NCI-H345 (cell line): ENCODE measurements at places on chromosomes 5 and 9.

DNA sequence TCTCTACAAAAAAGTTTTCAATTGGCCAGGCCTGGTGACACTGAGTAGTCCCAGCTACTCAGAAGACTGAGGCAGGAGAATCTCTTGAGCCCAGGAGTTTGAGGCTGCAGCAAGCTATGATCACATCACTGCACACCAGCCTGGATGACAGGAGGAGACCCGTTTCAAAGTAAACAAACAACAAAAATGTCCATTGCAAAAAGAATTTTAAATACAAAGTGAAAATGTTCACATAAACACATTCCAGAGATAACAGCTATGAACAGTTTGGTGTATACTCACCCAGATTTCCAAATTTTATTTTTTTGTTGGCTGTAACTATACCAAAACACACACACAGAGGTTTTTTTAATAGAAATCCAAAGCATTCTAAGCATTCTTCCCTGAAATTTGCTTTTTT lies 39.8 kb downstream of the ADRA1B start:
- no peak for DNase-seq

GRCh38 chr9:136625101-136626065 lies 37.3 kb upstream of the EGFL7 start:
- peak; percentile 24 for DNase-seq

DNA sequence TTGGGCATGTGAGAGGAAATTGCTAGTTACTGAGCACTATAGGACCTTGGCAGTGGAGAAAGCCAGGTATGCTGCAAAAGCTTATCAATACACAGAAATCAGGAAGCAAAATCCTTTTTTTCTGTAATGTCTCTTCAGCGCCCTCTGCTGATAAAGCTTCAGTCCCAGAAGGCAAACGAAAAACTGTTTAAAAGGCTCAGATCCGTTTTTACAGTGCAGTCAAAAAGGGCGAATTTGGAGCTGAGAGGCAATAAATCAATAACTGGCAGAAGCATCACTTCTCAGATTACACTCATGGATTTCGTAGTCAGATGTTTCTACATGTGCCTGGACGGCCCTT lies 1.1 kb upstream of the MAN2A1 start:
- DNase-seq, result peak; percentile 35

GRCh38 chr5:158875272-158875679 lies 224.4 kb downstream of the EBF1 start:
- DNase-seq, result no peak

DNA sequence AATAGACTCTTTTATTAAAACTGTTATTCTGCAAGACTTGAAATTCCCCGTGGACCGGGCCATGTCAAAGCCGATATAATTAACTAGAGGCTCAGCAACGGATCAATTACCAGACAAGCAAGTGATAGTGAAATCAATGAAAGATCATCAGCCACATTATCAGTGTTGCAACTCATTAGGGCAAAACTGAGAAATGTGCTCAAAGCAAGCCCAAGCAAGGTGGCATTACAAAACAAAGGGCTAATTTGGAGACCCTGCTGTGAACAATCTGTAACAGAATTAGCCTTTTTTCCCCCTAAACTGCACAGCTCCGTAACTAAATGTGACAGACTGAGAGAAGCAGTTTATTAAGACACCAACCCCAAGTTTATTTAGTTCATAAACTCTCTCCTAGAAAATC lies 140.3 kb downstream of the BNC2 start:
- no peak for DNase-seq

DNA sequence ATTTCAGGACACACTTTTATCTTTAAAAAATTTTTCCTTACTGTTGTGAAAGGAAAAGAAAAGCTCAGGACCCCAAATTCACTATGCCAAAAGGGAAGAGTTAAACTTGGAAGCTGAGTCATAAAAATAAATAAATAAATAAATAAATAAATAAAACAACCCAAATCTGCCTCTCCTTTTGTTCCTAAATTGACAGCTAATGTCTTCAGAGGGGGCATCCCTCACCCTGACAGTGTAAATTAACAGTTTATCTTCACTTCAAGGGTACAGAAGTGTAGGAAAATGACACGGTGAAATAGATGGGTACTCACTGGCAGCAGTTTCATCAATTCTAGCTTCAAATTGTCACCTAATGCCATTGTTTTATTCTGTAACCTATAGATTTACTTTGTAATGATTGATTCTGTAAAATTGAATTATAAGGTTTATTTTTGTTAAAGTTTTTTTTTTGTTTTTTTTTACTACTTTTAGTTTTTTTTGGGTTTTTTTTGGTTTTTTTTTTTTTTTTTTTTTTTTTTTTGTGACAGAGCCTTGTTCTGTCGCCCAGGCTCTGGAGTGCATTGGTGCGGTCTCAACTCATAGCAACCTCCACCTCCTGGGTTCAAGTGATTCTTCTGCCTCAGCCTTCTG lies 18.5 kb upstream of the ANXA1 start:
- no peak for DNase-seq

DNA sequence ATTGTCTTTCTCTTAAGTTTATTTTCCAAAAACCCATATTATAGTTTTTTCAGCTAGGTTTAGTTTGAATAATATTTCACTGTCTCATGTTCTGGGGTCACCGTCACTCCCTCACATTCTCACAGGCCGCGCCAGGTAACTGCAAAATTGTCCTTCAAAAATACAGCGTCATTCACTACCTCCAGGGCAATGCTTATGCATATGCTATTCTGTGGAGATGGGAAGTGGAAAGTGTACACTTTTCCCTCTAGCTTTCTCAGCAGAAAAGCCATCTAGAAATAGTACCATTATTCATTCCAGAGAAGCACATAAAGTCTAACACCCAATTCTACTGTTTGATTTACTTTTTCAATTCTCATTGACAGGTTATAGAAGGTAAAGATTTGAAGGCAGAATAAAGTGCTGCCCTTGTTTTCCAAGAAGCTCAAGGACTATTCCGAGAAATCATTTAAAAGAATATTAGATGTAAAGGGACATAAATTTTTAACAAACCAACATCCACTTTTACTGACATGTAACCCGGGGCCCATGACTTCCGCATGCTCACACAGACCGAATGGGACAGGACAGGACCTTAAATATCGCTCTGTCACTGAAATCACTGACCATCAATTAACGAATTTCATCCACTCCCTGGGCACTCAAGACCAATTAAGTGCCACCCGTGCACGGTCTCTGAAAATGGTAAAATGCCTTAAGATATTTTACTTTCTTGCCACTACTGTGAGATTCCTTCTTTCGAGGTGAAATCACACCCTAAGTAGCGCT lies 720 bp downstream of the NUDT12 start:
- no peak for DNase-seq

DNA sequence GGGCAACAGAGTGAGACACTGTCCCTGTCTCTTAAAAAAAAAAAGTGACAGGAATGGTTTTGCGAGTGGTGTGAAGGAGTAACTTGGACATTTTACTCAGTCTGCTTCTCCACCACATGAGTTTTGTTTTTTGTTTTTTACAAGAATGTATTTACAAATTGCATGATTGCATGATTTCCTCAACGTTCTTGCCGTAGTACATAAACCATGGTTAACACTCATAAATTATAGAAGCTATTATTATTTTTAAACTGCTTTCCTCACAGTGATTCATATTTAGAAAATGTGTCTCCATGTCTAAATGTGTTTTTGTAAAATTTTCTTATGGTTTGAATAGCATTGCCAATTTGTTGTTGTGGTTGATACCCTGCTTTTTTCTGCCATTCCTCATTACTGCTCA lies 220.0 kb downstream of the GOLPH3 start:
- no peak for DNase-seq

GRCh38 chr9:128280084-128280622 lies 4.1 kb downstream of the SWI5 start:
- no peak for DNase-seq

GRCh38 chr5:154997746-154998145 lies 15.8 kb upstream of the KIF4B start:
- DNase-seq, result no peak

DNA sequence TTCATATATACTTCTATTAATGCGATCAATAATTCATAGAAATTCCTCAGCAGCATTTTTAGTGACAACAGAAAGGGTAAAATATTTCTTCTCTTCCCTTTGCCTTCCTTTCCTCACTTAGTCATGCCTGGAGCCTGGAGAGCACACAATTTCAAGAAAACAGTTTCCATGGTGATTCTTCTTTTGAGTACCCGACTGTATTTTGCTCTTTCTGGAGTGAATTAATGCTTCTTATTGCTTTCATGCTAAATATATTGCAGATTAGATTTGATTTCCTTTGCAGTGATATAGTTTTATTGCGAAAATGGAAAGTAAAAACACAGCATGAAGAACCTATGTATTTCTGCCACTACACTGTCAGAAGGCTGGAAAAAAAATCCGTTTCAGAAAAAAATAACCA lies 153.5 kb downstream of the PPP2R2B start:
- DNase-seq, result no peak

GRCh38 chr5:57179262-57180200 lies 5.7 kb downstream of the GPBP1 start:
- no peak for DNase-seq

DNA sequence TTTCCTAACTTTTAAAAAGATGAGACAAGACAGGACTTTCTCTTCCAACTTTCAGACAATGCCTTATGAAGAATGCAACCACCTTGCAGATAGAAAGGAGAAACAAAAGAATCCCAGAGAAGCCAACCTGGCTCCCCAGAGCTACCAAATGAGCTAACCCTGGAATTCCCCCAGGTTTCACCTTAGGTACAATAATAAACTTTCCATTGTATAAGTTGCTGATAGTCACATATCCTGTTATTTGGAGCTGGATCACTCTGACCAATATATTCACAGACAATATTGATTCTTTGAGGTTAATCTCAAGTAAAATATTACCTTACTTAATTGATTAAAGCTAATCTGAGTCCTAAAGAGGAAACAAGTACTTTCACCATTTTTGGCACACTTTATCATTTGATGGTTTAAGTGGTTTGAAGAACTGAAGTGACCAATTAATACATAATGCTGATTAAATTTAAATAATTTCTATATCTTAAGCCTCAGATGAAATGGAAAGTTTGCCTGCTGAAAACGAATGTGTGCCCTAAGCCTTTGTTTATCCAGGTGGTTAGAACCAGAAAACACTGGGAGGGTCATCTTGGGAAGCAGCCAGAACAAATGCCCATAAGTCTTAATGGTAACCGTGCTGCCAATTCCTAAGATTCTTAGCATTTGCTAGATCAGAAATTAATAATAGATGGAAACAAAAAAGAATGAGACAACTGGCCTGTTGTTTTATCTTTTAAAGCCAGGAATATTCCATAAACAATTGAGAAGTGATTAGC lies 159.6 kb upstream of the SLC12A2 start:
- DNase-seq, result no peak

- DNase-seq, result no peak
Observed at GRCh38 chr5:84585218-84585617, 200.5 kb upstream of the EDIL3 start.

- DNase-seq, result peak; percentile 79
Observed at GRCh38 chr9:132443951-132444607, 34.1 kb downstream of the CFAP77 start.

DNA sequence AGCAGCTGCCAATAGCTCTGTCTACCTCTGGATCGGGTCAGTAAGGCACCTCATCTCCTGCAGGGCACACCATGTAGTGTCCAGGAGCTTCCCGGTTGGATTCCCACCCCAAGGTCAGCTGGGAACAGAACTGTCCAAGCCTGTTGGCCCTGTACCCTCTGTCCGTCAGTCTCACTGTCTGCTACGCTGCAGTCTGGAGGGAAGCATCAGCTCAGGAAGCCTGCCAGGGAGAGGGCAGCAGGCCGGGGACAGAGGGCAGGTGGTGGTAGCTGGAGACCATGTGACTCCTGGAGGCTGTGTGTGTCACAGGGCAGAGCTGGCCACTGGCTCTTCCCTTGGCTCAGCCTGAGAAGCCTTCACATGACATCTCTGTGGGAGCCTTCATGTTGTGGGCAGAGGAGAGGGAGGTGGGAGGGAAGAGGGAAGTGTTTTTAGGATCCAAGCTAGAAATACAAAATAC lies 134.5 kb downstream of the SEC61B start:
- DNase-seq, result no peak

- no peak for DNase-seq
Observed at GRCh38 chr5:16321284-16321683, 141.7 kb upstream of the MARCHF11 start.

- DNase-seq, result no peak
Observed at GRCh38 chr5:53386341-53386740, 94.1 kb upstream of the FST start.

DNA sequence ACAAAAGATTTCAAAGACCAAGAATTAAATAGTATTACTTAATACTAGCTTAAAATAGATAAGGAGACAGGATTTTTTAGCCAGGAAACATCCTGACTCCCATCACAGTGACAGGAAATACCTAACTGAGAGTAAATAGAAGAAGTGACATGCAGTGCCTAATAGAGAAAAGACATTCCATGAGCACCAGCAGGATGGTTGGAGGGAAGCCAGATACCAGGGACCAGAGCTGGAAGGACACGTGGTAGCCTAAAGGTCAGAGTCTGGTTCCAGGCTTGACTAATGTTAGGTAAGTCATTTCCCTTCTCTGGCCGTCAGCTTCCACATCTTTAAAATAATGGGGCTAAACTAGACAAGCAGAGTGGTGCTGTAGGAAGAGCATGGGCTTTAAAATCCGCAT lies 41.6 kb downstream of the CDK5RAP2 start:
- peak; percentile 1 for DNase-seq

DNA sequence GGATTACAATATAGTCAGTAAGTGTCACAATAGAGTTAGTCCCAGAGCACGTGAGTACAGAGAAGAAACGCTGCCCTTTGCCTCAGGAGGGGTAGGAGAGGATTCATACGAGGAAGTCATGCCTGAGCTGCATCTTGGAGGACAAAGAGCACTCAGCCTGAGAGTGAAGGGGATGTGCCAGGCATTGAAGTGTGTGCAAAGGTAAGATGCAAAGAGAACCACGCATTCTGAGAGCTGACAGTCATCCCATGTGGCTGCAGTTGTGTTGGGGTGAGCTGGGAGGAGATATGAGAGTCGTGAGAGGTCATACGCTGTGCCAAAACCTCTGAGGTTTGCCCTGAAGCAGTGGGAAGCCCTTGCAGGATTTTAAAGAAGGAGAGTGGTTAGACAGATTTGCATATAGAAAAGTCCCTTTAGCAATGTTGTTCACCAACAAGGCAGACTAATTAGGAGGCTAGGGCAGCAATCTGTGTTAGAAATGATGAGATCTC lies 97.5 kb downstream of the PIP5K1B start:
- no peak for DNase-seq

DNA sequence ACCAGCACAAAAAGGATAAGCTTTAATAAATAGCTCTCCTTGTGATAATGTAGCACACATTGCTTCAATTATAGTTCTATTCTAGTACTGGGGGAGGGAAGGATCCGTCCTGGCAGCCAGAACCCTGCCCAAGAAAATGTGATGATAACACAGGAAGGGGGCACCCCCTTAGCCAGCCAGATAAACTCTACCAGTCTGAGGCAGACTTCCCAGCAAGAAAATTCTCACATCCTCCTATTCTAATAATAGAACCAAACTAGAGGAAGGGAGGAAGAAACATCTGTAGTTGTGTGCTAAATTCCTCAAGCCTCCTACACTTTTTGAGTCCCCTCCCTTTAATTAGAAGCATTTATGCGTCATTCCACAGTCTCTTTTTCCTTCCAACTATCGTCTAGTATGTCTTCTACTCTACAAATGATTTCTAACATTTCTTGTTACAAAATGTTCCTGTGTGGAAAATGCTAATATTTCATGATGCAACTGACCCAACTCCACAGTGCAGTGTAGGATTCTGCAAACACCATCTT lies 261.0 kb downstream of the SEMA5A start:
- DNase-seq, result no peak
